NCI-H187 (cell line): ENCODE measurements at places on chromosomes 4 and X.

DNA sequence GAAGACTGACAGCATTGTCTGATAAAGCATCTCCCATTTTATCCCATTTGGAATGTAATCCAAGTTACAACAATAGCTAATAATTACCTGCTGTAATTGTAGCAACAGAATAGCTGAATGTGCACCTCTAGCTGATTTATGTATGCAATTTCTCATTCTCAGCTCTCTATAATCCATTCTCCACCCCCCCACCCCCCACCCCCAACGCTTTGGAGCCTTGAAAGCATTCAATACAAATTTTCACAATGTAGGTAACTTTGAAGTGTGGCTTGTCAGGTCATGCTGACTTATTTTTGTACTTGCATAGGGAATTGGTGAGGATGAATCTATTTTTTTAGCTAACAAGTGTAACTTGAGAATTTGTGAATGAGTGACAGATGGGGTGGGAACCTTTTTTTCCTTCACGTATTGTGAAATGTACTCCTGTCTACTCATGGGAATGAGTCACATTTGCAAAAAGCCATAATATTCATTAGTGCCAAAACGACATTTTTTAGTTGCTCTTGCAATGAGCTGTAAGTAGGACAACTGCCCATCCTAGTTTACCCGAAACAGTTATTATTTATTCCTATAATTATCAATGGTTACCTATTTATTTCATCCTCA lies 159.3 kb downstream of the PALLD start:
- no peak for DNase-seq

GRCh38 chr4:159269956-159270355 lies 167.1 kb downstream of the RAPGEF2 start:
- DNase-seq, result no peak

- no peak for DNase-seq
Measured at GRCh38 chr4:77989968-77990367, 67.2 kb upstream of the FRAS1 start.

DNA sequence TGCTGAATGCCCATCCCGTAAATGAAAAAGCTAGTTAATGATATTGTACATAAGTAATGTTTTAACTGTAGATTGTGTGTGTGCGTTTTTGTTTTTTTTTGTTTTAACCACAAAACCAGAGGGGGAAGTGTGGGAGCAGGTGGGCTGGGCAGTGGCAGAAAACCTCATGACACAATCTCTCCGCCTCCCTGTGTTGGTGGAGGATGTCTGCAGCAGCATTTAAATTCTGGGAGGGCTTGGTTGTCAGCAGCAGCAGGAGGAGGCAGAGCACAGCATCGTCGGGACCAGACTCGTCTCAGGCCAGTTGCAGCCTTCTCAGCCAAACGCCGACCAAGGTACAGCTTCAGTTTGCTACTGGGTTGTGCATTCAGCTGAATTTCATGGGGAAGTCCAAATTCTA lies at the start of gene SPP1:
TSS of gene SPP1 (plus strand) at position 249 of the 400 bp plus-strand sequence. CDS start 1,182 bp downstream, outside the sequence.
- no peak for DNase-seq

DNA sequence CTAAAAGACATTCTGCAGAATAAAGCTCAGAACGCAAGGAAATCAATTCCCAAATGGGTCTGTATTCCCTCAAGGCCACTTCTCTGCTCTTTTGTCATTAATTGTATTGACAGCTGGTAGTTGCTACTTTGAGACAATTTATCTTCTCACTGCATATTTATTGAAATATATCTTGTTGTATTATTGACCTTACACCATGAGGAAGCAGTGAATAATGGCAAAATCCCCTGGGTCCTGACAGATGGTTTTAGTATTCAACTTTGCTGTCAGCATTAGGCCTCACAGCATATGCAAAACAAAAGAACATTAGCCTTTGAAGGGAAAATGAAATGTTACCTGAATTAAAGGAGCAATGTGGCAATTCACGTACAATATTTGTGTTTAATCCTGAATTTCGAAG lies 406.1 kb upstream of the TRAM1L1 start:
- no peak for DNase-seq
